Activated CD4-positive, alpha-beta memory T cell treated with anti-CD3 and anti-CD28 coated beads, Interleukin-2, amount 10 ng/mL, durations not matched to agents 7 days and 5 days (primary cell): ENCODE measurements at places on chromosomes 7 and 10.
A peak's percentile ranks its signal among the peaks of the same experiment; 100 is the strongest.

DNA sequence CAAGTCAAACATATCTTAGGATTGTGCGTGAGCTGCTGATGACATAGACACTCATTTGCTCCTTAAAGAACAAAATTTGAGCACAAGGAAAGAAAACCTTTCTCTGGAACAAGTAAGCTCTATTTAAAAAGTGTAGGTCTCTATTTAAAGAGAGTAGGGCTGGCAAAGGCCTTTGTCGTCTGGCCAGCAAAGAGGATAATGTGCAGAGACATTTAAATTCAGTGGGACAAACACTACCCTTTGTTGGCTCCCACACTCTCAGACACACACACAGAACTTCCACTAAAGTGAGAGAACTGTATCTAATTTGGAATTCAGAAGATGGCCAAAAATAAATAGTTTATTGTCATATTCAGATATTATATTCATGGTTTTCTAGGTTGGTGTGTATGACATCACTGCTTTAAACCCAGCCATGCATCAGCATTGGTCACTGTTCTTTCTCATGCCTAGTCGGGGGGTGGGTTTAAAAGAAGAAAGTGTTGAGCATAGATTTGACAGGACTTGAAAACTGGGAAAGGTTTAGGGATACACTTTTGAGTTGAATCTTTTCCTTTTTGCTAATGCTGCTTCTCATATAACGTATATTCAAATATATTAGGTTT, 49.5 kb upstream of the HDAC9 start:
- DNase-seq: no peak

- no peak for DNase-seq
Measured at GRCh38 chr7:27144781-27145164, 1.3 kb upstream of the HOXA5 start.

DNA sequence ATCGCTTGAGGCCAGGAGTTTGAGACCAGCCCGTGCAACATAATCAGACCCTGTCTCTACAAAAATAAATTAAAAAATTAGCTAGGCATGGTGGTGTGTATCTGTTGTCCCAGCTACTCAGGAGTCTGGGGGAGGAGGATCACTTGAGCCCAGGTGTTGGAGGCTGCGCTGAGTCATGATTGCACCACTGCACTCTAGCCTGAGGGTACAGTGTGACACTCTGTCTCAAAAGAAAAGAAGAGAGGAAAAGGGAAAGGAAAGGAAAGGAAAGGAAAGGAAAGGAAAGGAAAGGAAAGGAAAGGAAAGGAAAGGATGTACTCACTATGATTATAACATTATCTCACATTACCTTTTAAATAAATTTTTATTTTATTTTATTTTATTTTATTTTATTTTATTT, 56.5 kb upstream of the MPP7 start:
- no peak for DNase-seq

DNA sequence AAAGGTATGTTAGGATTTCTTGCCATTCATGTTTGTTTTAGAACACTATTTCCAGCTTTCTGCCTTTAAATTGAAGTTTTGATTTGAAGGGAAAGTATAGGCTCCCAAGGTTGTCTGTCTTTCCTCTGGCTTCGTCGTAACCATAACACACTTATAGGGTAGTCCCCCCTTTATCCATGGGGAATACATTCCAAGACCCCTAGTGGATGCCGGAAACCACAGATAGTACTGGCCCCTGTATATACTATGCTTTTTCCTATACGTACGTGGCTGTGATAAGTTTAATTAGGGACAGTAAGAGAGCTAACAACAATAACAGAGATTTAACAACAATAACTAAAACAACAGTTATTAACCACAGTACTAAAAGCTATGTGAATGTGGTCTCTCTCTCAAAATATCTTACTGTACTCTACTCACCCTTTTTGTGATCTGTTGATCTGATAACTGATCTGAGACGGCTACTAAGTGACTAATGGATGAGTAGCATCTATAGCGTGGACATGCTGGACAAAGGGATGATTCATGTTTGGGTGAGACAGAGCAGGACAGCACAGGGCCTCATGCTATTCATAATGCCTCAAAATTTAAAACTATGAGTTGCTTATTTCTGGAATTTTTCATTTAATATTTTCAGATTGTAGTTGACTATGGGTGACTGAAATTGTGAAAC, 273.1 kb downstream of the AUTS2 start:
- no peak for DNase-seq

GRCh38 chr10:45461034-45461433, 87.0 kb downstream of the ALOX5 start:
- no peak for DNase-seq

DNA sequence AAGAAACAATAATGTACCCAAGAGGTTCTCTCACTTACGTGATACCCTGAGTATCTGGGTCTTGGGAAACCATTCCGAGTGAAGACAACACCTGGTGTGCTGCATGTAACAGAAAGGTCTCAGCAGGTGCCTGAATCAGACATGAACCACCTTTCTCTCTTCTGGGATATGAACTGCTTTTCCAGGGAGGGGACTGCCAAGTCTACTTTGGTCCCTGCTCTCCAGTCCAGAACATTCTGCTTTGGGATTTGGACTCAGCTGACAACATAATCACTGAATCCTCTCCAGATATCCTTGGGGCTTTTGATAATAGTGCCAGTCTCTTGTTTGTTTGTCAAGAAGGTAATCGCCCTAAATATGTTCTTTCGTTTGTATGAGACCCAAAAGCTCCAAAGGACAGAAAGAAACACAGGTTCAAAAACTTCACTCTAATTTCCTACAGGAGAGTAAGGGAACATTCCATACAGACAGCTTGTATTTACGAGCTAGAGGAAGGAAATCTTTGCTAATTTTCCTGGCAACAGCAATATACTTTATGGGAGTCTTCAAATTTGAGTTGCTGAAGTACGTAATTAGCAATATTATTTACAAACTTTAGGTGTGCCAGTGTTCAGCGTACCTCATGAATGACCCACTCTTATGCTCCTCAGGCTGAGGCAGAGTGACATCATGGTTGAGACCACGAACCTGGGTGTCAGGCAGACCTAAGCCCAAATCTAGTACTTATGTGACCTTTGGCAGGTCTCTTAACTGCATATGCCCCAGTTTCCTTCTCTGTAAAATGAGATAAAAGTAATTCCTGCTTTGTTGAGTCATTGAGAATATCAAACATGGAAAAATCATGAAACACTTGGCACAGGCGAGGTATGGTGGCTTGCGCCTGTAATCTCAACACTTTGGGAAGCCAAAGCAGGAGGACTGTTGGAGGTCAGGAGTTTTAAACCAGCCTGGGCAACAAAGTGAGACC, 5.4 kb downstream of the ABLIM1 start:
- no peak for DNase-seq

GRCh38 chr10:99540306-99540656, 7.5 kb downstream of the NKX2-3 start:
- DNase-seq: no peak

- DNase-seq: peak; percentile 31
Measured at GRCh38 chr7:66921396-66921917, 432 bp downstream of the TMEM248 start.

GRCh38 chr10:45325116-45325515, 9.7 kb upstream of the OR13A1 start:
- no peak for DNase-seq

- no peak for DNase-seq
Measured at GRCh38 chr7:92778972-92779371, 57.4 kb downstream of the CDK6 start.

DNA sequence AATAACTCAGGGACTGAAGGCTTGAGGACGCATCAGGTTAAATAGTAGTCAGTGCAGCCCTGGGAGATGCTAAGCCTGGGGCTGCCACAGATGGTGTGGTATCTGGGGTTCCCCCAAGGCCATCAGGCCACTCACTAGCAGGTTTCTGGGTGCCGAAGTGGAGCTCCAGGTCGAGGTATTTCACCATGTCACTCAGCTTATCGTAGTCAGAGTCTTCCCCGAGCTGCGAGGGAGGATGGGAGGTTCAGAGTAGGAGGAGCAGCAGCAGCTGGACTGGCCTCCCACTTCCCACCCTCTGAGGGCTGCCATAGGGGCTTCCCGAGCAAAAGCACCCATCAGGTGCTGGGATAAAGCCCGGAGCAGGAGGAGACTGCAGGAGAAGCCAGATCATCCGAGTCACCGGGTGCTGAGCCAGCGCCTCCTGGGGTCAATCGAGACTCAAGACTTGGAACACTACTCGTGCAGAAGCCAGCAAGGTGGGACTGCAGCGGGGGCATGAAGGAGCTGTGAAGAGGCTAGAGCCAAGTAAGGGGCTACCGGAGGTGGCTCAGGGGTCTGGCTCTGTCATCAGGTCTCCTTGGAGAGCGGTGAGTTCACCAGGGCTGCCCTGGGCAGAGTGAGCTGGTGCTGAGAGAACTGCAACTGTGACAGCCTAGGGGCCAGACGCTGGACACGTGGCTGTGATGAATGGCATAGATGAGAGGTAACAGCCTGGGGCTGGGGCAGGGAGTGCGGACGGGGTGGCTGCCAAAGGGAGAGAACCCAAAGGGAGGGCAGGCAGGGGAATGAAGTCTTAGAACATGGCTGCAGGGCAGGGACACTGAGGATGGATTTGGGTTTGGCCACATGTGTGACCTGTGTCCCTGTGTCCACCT, 45.3 kb downstream of the GRID2IP start:
- DNase-seq: no peak

GRCh38 chr10:58648131-58648530, 135.5 kb downstream of the BICC1 start:
- DNase-seq: no peak

DNA sequence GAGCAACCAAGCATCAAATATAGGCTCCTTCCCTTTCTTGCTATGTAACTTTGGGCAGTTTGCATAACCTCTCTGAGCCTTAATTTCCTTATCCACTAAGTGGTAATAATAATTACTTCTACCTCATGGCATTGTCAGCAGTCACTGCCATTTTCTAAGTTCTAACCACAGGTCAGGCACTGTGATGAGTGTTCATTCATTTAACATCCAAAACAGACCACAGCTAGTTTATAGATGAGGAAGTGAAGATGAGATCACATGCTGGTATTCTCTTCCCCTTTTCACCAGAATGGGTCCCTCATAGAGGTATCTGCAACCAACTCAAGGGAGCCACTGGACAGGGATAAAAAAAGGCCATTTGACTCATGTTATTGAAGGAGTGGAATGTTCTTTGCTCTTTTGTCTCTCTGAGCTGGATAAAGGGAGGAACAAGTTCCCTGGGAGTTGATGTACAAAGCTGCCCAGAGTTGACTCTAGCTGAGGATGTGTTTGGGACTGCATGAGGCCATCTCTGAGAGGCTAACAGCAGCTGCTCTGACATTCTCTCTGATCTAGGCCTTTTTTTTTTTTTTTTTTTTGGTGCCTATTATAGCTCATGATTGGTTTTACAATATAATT, 65.0 kb downstream of the DNAJC12 start:
- no peak for DNase-seq

DNA sequence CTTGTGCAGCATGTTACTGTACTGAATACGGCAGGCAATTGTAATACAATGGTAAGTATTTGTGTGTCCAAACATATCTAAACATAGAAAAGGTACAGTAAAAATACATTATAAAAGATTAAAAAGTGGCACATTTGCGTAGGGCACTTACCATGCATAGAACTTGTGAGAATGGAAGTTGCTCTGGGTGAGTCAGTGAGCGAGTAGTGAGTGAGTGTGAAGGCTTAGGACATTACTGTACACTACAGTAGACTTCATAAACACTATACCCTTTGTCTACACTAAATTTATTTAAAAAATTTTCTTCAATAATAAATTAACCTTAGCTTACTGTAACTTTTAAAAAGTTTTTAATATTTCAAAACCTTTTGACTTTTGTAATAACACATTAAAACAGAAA, 37.5 kb downstream of the BPGM start:
- DNase-seq: no peak

DNA sequence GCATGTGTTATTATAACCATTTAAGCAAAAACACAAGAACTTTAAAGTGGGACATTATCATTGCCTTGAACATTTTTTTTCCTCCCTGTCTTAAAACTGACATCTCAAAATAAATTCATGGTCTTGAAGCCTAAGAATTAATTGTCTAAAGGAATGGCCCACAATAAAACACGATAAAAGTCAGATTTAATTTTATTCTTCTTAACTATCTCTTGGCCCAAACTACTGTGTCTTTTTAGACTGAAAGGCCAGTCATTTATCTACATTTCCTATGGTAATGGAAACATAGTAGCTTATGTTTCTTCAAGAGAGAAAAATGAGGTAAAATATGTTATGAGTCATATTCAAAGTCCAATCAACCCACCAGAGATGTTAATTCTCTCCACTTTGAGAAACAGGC, 24.4 kb upstream of the ETV1 start:
- DNase-seq: no peak

DNA sequence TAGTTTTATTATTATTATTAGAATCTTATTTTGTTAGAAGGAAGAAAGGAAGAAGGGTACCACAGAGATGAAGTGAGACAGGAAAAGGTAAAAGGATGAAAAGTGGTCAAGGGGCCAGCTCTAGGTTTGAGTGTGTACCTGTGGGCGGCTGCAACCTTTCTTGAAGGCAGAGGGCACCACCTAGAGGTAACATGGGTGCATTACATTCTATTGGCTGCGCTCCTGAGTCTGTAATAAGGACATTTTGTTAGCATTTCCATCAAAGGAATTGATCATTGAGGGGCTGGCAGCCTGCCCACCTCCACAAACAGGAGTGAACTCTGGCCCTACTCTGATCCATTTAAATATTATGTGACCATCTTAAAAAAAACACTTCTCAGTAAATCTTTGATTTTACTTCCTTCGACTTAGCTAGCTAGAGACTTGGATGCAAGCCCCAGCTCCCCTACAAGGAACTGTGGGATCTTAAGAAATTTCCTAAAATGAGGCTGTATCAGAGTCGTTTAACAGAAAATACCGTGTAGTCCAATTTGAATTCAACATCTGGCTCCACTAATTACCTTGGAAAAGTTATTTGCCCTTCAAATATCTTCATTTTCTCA, 610.4 kb downstream of the IPMK start:
- peak; percentile 29 for DNase-seq

- no peak for DNase-seq
Measured at GRCh38 chr10:84542522-84543490, 214.4 kb downstream of the CCSER2 start.

DNA sequence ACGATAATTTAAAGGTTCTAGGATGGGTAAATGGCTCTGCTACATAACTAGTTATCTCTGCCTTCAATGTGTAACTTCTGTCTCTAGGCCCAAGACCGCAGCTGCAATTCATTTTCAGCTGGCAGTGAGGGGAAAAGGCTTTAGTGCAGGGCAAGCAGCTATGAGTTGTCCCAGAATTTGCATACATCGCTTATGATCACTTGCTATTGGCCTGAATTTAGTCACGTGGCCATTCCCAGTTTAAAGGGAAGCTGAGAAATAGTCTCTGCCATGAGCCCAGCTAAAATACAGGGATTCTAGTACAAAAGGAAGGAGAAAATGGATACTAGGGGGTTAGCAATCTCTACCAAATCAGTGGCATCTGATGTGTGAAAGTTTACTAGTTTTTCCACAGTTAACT, 145.8 kb upstream of the IMMP2L start:
- DNase-seq: no peak

GRCh38 chr7:41706228-41706930, 3.5 kb upstream of the INHBA start:
- DNase-seq: no peak

DNA sequence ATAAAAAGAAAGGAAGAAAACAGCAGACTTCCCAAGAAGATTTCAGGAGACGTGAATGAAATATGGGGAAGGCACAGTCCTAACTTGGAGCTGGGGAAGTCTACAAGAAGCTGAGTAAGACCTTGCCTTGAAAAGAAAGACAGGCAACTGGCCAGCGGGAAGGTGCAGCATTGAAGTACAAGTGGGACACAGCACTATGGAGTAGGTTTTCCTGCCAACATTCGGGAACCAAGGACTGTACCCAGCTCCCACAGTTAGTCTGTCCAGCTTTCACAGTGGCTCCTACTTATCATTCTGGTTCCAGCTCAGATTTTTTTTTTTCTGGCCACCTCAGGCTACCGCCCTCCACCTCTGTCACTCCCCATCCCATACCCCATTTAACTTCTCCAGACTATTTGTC, 10.0 kb downstream of the HPS1 start:
- DNase-seq: no peak
